NCI-H1092 (cell line): ENCODE measurements at places on chromosomes 13 and 19.

- no peak for DNase-seq
These were observed 6.8 kb downstream of the ZC3H4 start for GRCh38 chr19:47106821-47107201.

- no peak for DNase-seq
These were observed 33.2 kb upstream of the PEPD start for GRCh38 chr19:33554821-33555220.

DNA sequence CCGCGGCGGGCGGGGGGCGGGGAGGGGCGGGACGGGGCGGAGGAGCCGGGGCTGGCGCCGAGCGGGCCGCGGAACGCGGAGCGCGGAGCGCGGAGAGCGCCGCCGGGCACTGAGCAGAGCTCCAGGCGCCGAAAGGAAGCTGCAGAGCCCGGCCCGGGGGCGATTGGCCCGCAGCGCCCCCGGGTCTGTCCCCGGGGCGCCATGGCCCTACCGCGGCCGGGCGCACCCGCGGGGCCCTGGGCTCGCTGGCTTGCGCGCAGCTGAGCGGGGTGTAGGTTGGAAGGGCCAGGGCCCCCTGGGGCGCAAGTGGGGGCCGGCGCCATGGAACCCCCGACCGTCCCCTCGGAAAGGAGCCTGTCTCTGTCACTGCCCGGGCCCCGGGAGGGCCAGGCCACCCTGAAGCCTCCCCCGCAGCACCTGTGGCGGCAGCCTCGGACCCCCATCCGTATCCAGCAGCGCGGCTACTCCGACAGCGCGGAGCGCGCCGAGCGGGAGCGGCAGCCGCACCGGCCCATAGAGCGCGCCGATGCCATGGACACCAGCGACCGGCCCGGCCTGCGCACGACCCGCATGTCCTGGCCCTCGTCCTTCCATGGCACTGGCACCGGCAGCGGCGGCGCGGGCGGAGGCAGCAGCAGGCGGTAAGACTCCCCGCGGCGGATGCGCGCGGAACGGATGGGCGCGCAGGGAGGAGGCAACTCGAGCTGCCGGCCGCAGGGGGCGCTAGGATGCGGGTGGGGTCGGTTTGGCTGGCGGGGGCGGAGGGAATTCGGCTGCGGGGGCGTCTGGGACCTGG lies at the start of gene PDE4A:
Gene PDE4A, plus strand, starts transcription at position 95 of the 796 bp plus-strand sequence. Its CDS starts 227 bp downstream, at position 322.
- no peak for DNase-seq

GRCh38 chr13:97855570-97856303 lies 97.7 kb upstream of the IPO5 start:
- peak; percentile 65 for DNase-seq

DNA sequence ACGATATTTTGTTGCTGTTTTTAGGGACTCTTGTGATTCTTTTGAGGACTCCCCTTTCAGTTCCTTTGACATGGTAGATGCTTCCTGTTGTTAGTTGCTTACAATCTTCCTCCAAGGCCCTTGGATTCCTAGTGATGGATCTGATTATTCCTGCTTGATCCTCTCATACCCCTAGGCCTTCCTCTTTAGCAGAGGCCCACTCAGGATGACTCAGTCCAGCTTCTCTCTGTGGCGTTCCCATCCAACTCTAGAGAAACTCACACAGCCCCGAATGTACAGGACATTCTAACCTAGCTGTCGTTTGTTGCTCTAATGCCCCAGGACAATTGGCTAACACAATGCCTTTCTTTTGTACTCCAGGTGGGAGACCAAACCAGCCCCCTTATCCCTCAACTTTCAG lies 191.4 kb downstream of the POSTN start:
- no peak for DNase-seq

DNA sequence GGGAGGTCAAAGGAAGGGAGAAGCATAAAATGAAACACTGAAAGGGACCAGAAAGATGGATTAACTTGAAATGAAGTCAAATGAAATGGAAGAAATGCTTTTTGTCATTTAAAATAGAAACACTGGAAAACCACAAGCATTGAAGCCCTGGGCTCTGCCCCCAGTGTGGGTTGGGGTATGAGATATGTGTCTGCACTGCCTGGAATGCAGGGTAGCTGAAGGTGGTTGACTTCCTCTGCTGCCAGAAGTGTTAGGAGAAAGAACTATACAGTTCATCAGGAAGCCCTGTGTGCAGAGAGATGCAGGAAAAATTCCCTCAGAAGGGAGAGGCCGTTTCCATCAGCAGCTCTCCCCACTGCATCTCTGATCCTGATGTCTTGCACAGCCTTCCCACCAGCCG lies 69.2 kb downstream of the DHRS12 start:
- no peak for DNase-seq

DNA sequence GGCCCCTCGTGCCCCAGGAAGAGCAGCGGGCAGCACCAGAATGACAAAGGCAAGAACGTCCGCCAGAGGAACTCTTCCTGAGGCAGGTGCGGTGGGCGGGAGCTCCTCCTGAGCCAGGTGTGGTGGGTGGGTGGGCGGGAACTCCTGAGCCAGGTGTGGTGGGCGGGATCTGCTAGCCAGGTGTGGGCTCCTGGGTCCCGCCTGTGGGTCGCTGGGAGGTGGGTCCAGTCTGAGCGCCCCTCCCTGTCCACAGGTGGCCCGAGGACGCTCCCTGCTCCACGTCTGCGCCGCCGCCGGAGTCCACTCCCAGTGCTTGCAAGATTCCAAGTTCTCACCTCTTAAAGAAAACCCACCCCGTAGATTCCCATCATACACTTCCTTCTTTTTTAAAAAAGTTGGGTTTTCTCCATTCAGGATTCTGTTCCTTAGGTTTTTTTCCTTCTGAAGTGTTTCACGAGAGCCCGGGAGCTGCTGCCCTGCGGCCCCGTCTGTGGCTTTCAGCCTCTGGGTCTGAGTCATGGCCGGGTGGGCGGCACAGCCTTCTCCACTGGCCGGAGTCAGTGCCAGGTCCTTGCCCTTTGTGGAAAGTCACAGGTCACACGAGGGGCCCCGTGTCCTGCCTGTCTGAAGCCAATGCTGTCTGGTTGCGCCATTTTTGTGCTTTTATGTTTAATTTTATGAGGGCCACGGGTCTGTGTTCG lies 7.0 kb upstream of the HCN2 start:
- no peak for DNase-seq

DNA sequence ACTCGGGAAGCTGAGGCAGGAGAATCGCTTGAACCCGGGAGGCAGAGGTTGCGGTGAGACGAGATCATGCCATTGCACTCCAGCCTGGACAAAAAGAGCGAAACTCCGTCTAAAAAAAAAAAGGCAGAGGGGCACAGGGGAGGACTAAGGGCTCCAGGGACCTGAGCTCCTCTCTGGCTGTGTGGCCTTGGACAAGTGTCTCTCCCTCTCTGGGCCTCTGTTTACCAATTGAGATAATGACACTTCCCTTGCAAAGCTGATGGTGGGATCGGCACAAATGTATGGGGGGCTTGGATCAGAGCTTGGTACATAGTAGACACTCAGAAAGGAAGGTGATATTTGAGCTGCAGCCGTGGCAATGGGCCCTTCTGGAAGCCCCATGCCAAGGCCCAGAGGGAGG lies 11.4 kb upstream of the SPACA4 start:
- no peak for DNase-seq

- no peak for DNase-seq
These were observed 3.0 kb downstream of the SLC5A5 start for GRCh38 chr19:17874758-17875135.

DNA sequence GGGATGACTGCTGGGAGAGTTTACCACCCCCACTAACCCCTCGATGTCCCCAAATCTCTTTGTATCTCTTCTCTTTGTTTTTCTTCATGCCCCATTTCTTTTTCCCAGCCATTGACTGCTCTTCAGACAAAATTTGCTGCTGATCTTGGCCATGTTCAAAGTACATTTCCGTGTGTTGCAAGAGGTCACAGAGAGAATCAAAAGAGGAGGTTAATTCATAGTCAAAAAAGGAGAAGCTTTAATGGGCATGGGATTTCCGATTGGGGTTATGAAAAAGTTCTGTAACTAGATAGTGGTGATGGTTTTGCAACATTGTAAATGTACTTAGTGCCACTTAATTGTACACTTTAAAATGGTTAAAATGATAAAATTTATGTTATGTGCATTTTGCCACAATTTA lies 121.1 kb downstream of the FLT1 start:
- no peak for DNase-seq

DNA sequence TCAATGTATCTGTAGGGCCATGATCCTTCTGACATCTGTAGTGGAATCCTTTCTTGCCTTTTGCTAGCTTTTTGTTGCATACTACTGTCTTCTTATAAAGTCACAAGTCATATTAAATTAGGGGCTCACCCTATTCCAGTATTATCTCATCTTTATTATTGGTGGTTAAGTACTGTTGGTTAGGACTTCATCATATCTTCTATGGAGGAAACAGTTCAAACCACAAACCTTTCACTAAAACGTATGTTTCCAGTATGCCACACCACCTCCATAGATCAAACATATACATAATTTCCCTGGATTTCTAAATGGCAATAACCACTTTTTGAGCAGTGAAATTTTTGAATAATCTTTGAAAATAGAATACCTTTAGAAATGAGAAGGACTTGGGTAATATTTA lies 62.8 kb upstream of the PCDH9 start:
- no peak for DNase-seq

DNA sequence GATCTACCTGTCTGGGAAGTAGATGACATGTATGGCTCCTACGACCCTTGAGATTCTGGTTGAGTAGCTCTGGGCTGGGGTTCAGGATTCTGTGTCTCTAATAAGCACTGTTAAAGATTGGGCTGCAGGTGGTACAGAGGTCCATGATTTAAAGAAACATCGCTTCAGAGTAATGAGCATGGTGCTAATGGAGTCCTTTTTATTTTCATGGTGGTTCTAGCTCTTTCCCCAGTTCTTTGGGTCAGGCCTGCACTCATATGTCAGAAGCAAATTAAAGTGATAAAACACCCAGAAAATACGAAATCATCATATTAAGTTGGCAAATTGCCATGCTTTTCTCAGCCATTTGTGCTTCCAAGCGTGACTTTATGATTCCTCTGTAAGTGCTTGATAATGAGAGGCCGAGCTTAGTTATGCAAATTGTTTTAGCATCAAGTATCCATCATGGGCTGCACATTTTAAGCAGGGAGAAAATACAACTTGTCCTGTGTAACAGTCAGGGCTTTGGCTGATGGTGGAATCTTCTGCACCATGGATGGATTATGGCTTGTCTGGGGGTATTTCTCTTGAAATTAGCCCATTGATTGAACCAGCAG lies 45.1 kb downstream of the MTUS2 start:
- DNase-seq, result no peak

GRCh38 chr13:110268576-110269185 lies 38.3 kb downstream of the COL4A1 start:
- DNase-seq, result no peak

- no peak for DNase-seq
These were observed 56.8 kb downstream of the LRCH1 start for GRCh38 chr13:46609726-46610125.

GRCh38 chr19:45099467-45100191 lies 6.7 kb downstream of the PPP1R37 start:
- no peak for DNase-seq

GRCh38 chr13:85847012-85847411 lies 47.8 kb upstream of the SLITRK6 start:
- no peak for DNase-seq

DNA sequence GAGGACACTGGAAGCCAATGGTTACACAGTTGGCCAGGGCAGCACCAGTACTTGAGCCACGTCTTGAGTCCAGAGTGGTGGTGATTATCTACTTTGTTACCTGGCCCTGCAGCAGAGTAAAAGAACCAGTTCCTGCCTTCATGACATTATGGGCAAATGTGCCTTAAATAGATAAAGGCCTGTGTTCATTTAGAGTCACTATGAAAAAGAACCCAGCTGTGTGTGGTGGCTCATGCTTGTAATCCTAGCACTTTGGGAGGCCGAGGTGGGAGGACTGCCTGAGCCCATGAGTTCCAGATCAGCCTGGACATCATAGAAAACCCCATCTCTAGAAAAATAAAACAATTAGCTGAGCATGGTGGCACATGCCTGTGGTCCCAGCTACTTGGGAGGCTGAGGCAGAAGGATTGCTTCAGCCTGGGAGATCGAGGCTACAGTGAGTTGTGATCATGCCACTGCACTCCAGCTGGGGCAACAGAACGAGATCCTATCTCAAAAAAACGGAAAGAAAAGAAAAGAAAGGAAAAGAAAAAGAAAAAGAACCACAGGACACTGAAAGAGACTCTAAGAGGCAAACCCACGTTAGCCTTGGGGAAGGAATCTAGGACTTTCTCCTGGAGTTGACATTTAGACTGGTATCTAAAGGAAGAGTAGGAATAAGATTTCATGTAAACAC lies 3.4 kb upstream of the IRF2BP1 start:
- DNase-seq, result no peak

DNA sequence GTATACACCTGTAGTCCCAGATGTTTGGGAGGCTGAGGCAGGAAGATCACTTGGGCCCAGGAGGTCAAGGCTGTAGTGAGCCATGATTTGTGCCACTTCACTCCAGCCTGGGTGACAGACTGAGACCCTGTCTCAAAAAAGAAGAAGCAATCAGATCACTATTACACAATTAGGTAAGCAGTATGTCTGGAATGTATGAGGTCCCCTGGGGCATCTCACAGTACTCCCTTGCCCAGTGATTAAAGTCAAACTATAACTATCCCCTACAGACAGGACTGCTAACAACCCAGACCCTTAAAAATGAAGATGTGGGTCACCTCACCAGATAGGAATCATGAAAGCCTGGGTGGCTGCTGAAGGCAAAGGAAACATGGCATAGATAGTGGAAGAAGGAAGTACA lies 9.4 kb upstream of the PAN3 start:
- DNase-seq, result no peak

DNA sequence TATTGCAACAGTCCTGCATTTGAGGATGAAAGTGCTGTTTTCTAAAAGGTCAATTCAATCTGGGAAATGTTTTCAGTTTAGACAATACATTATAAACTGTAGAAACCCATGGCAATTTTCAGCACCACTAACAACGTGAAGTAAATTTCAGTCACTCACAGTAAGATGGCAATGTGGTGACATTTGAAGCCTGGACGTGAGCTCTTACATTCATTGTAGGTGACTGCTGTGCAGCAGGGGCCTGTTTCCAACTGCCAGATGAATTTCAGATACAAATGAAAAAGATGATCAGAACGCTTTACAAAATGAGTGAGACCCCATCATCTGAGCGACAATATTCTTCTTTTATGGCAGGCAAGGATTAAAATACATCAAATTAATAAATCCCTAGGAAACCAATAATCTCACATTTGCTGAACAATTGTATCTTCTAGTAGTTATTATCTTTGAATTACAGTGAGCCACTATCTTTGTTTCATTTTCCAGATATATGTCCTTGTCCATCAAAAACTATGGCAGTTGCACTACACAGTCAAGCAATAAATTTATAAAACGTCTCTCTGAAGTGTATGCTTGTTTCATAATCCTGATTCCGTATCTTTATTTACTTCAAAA lies 1816.8 kb downstream of the OLFM4 start:
- peak; percentile 11 for DNase-seq
